ENCODE measurements at places on chromosomes 2 and 18. TPM values are rescaled to one million over a fixed set of nuclear protein-coding genes. Genes with fewer than 3 reads are reported as not detected.

ALLC gene
- total RNA-seq: not detected

G6PC2 gene
- total RNA-seq: not detected

PRSS56 gene
- not detected for total RNA-seq

DNER gene
- 4.8 TPM for total RNA-seq

MEP1B gene
- not detected for total RNA-seq

ZNF514 gene
- 9.4 TPM for total RNA-seq

PARD6G gene
- 5.9 TPM for total RNA-seq

ACKR3 gene
- 2.1 TPM for total RNA-seq

EMX1 gene
- not detected for total RNA-seq

RGPD4 gene
- not detected for total RNA-seq

AKAIN1 gene
- total RNA-seq: not detected

ECEL1 gene
- not detected for total RNA-seq

TRIB2 gene
- total RNA-seq: 48.5 TPM

PTRHD1 gene
- total RNA-seq: 46.9 TPM

ZNF804A gene
- 4.2 TPM for total RNA-seq

CTDP1 gene
- total RNA-seq: 25.6 TPM

TPO gene
- total RNA-seq: not detected

REG3A gene
- not detected for total RNA-seq

GALR1 gene
- total RNA-seq: not detected

SERPINB12 gene
- not detected for total RNA-seq

KCNJ3 gene
- total RNA-seq: not detected

POTEI gene
- not detected for total RNA-seq

ABHD3 gene
- 4.1 TPM for total RNA-seq

FAM110C gene
- total RNA-seq: 0.16 TPM

LYG1 gene
- not detected for total RNA-seq

ING5 gene
- total RNA-seq: 16.2 TPM

LRP2 gene
- not detected for total RNA-seq

RUFY4 gene
- not detected for total RNA-seq

LBX2 gene
- total RNA-seq: 0.64 TPM

ACMSD gene
- not detected for total RNA-seq

CDK15 gene
- total RNA-seq: 0.24 TPM

COPS9 gene
- total RNA-seq: 176 TPM

PIKFYVE gene
- 21.7 TPM for total RNA-seq

CCBE1 gene
- 34.5 TPM for total RNA-seq

HOXD1 gene
- not detected for total RNA-seq

MSH2 gene
- 19.8 TPM for total RNA-seq

STAM2 gene
- total RNA-seq: 19.5 TPM

NCKAP1 gene
- total RNA-seq: 101 TPM

UGT1A5 gene
- not detected for total RNA-seq

TCF4 gene
- 51.3 TPM for total RNA-seq

RAX gene
- not detected for total RNA-seq

TXNDC2 gene
- 0.64 TPM for total RNA-seq

RPRD1A gene
- 36.6 TPM for total RNA-seq

SLC4A5 gene
- total RNA-seq: 0.48 TPM

POTEC gene
- total RNA-seq: not detected

GPC1 gene
- 124 TPM for total RNA-seq

DAW1 gene
- total RNA-seq: 0.32 TPM

AQP4 gene
- total RNA-seq: not detected

MPV17 gene
- 88.8 TPM for total RNA-seq

DPYSL5 gene
- total RNA-seq: not detected

ALPP gene
- not detected for total RNA-seq

ACTG2 gene
- total RNA-seq: 3.5 TPM

GAD1 gene
- total RNA-seq: not detected

HOXD12 gene
- total RNA-seq: not detected

REG1B gene
- total RNA-seq: not detected

TMEM200C gene
- total RNA-seq: 2.5 TPM

IL18RAP gene
- total RNA-seq: 0.26 TPM

ANKRD30BL gene
- total RNA-seq: not detected
